ENCODE measurements at places on chromosomes 3 and 15.

- no peak for DNase-seq
- H3K4me3 ChIP-seq, result no peak overlapping the region
- H3K4me1 ChIP-seq, result peaks cover 10% of the 10 kb centered on the region
- no peak overlapping the region for H3K27ac ChIP-seq
- H3K27me3 ChIP-seq, result no peaks in the 10 kb centered on the region
Measured at GRCh38 chr3:172185907-172186306, 146.5 kb downstream of the FNDC3B start.

GRCh38 chr3:167489571-167489970 lies 15.7 kb upstream of the SERPINI2 start:
- H3K36me3 ChIP-seq, result no peaks in the 10 kb centered on the region
- H3K27me3 ChIP-seq, result no peaks in the 10 kb centered on the region
- no peak for DNase-seq
- no peak overlapping the region for H3K4me3 ChIP-seq

DNA sequence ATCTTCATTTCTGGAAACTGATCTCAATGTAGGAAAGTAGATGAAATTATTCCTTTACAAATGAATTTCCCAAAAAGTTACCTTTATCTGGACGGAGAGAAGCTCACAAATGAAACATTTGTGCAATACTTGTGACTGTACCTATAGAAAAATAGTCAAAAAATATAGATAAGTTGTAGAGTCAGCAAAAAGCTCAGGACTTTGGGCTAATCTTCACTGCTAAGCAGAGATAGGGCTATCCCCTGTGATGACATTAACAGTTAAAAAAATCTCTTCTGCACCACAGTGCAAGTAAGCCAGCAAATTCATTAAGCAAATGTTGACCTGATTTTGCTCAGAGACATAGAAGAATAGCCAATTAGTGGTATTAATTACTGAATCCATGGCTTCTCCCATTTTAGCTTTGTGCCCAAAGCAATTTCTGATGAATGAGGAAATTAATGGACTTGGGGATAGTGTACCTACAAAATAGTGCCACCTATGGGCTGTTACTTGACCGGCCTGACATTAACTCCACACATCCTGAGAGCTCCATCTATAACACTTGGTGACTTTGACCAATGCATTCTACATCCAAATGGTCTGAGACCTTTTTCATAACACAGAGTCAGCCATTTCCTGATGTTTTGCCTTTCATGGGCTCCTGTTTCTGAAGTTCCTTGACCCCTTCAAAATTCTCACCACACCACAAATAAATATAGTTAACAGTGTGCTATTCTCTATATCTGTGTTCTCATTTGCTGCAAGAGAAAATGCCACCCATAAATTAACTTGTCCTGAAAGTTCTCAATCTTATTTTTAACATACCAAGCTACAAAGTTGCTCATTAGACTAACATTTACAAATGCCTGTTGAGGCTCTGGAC lies 105.0 kb downstream of the SSR3 start:
- H3K36me3 ChIP-seq, result no peaks in the 10 kb centered on the region
- no peak overlapping the region for H3K27ac ChIP-seq
- no peak overlapping the region for H3K4me3 ChIP-seq
- H3K4me1 ChIP-seq, result no peaks in the 10 kb centered on the region
- H3K27me3 ChIP-seq, result peaks cover 6% of the 10 kb centered on the region

DNA sequence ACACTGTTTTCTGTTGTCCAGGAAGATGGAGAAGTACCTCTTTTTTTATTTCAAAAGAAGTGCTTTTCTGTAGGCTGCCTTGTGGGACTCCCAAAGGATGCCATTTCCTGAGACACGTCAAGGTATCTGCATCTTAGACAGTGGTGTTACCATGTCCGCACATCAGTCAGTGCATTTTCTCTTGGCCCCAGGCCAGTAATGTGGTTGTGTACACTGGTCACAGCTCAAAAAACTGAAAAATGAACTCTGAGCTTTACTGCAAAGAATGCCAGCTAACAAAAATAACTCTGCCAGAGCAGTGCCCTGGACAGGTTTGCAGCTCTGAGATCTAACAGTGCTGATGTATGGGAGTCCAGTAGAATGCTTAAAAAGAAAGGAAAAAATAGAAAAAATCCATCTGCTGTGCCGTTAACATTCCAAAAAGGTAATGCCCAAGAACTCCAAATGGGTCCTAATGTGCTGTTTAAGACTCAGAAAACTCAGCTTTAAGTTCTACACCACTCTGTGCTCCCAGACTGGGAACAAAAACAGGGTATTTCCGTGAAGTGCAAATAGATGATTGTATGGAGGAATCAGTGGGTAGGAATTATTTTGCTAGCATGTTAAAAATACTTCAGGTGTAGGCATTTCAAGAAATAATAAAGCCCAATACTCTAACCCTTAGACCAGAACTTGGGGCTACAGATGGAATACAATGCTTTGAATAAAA lies 315.9 kb downstream of the FEZF2 start:
- no peak for DNase-seq
- H3K27me3 ChIP-seq, result no peaks in the 10 kb centered on the region
- no peaks in the 10 kb centered on the region for H3K36me3 ChIP-seq
- no peak overlapping the region for H3K27ac ChIP-seq
- no peaks in the 10 kb centered on the region for H3K4me1 ChIP-seq
- no peak overlapping the region for H3K4me3 ChIP-seq

DNA sequence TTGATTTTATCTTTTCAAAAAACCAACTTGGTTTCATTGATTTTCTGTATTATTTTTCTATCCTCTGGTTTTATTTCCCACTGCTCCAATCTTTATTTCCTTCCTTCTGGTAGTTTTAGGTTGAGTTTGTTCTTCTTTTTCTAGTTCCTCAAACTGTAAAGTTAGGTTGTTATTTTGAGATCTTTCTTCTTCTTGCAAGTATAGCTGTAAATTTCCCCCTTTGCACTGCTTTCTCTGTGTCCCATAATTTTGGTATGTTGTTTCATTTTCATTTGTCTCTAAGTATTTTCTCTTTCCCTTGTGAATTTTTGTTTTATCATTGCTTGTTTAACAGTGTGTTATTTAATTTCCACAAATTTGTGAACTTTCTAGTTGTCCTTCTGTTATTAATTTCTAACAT lies 120.0 kb downstream of the PLD1 start:
- no peak for DNase-seq
- 0 out of 2 replicates have a peak, but pooled peaks cover 3% of the 10 kb centered on the region for H3K36me3 ChIP-seq
- no peaks in the 10 kb centered on the region for H3K27me3 ChIP-seq
- no peaks in the 10 kb centered on the region for H3K4me1 ChIP-seq

GRCh38 chr3:106534206-106534605 lies 665.4 kb upstream of the CBLB start:
- no peak overlapping the region for H3K4me3 ChIP-seq
- H3K4me1 ChIP-seq, result no peaks in the 10 kb centered on the region
- H3K27me3 ChIP-seq, result no peaks in the 10 kb centered on the region
- H3K36me3 ChIP-seq, result no peaks in the 10 kb centered on the region

DNA sequence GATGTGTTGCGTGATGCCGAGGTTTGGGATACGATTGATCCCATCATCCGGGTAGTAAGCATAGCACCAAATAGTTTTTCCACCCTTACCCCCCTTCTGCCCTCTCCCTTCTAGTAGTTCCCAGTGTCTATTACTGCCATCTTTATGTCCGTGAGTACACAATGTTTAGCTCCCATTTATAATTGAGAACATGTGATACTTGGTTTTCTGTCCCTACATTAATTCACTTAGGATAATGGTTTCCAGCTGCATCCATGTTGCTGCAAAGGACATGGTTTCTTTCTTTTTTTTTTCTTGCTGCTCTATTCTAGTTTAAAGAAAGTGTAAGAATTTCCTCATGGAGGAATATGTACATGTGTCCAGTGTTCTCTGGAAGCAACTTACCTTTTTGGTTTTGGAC lies 51.8 kb downstream of the NSUN3 start:
- H3K4me1 ChIP-seq, result no peaks in the 10 kb centered on the region
- no peaks in the 10 kb centered on the region for H3K27me3 ChIP-seq
- no peak for DNase-seq
- H3K4me3 ChIP-seq, result no peak overlapping the region
- peaks cover 2% of the 10 kb centered on the region for H3K36me3 ChIP-seq

DNA sequence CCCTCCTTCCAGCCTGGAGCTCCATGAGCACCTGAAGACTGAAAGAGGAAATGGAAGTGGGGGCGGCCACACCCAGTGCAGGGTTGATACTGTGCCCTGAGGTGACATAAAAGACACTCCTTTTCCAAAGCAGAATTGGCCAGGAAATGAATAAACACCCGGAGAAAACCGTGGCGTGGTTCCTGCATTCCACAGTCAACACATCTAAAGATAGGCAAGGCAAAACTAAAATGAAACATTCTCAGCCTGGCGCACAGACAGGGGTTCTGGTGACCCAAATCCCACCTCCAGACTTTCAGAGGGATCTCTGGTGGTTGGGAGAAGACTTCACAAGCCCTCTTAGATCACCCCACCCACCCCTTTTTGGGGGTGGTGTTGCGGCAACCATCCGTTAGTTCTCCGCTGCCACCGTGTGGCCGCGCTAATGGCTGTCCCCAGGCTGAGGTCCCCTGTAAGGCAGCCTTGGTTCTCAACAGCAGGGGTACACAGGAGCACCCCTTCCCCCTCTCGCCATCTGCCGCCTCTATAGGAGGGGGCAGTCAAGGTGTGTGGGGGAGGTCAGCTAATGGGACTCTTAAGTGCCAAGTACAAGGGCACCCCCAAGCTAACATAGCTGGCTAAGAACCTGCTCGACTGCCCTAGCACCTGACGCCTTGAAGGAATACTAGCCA lies 2.5 kb upstream of the MST1R start:
- peaks cover 11% of the 10 kb centered on the region for H3K36me3 ChIP-seq
- H3K27ac ChIP-seq, result no peak overlapping the region
- peak; percentile 46 for DNase-seq
- peaks cover 6% of the 10 kb centered on the region for H3K4me1 ChIP-seq

DNA sequence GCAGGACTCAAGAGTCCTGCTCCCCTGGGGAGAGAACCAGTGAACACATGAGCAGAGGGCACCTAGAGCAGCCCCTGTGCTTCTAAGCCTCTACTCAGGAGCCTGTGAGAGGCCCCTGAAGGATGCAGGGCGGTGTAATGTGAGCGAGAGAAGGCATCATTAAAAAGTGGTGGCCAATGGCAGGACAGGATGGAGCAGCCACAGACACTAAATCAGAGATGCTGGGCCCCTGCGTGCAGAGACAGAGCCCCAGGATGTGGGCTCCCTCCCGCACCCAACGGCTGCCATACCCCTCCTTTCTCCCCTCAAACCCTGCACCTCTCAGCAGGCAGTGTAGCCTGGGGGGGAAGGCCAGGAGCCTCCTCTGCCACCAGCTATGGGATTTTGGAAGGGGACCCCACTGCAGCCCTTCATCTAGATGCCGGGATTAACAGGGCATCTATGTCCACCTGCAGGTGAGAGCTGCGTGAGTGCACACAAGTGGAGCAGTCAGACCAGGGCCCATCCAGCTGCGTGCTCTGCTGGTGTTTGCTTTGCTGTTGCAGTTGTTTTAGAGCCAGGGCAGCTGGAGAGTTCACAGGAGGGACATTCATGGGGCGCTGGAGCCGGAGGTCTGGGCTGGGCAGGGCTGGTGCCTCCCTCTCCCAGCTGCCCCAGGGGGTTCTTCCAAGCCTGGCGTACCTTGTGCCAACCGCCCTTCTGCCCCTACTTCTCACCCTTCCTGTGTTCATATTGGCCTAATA lies 5.1 kb upstream of the IQSEC1 start:
- no peak for DNase-seq
- no peaks in the 10 kb centered on the region for H3K4me1 ChIP-seq
- no peaks in the 10 kb centered on the region for H3K36me3 ChIP-seq
- H3K27ac ChIP-seq, result no peak overlapping the region

- no peaks in the 10 kb centered on the region for H3K36me3 ChIP-seq
- no peak for DNase-seq
- H3K4me1 ChIP-seq, result no peaks in the 10 kb centered on the region
- H3K4me3 ChIP-seq, result no peak overlapping the region
Measured at GRCh38 chr15:27828746-27829145, 270.4 kb downstream of the OCA2 start.

- no peaks in the 10 kb centered on the region for H3K27me3 ChIP-seq
- no peaks in the 10 kb centered on the region for H3K36me3 ChIP-seq
- no peak overlapping the region for H3K27ac ChIP-seq
- DNase-seq, result no peak
- no peaks in the 10 kb centered on the region for H3K4me1 ChIP-seq
Measured at GRCh38 chr3:104990758-104991157, 376.0 kb upstream of the ALCAM start.

DNA sequence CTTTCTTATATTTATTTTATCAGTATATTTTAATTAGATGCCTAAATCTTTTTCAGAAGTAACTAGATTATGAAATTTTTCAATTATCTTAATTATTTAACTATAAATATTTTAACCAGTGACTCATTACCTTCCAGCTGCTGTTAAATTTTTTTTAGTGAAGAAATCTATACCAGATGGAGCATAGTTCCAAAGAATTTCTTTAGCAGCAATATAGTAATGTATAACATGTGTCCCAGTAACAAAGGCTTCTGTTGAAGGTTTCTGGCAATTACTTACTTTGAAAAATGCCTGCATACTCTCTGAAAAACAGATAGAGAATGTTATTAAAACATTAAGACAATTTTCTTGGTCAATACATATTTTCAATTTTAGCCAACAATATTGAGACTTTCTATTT lies 45.1 kb upstream of the CP start:
- H3K27me3 ChIP-seq, result no peaks in the 10 kb centered on the region
- DNase-seq, result peak; percentile 43
- no peaks in the 10 kb centered on the region for H3K4me1 ChIP-seq
- no peaks in the 10 kb centered on the region for H3K36me3 ChIP-seq

GRCh38 chr3:58082047-58082446 lies 73.8 kb downstream of the FLNB start:
- H3K4me1 ChIP-seq, result peaks cover 7% of the 10 kb centered on the region
- peak overlapping the region; percentile 30 for H3K27ac ChIP-seq
- DNase-seq, result peak; percentile 91
- H3K4me3 ChIP-seq, result no peak overlapping the region

GRCh38 chr3:64078966-64079365 lies 55.7 kb upstream of the PSMD6 start:
- no peaks in the 10 kb centered on the region for H3K27me3 ChIP-seq
- no peak for DNase-seq
- no peak overlapping the region for H3K27ac ChIP-seq
- H3K4me1 ChIP-seq, result peaks cover 6% of the 10 kb centered on the region
- no peaks in the 10 kb centered on the region for H3K36me3 ChIP-seq

DNA sequence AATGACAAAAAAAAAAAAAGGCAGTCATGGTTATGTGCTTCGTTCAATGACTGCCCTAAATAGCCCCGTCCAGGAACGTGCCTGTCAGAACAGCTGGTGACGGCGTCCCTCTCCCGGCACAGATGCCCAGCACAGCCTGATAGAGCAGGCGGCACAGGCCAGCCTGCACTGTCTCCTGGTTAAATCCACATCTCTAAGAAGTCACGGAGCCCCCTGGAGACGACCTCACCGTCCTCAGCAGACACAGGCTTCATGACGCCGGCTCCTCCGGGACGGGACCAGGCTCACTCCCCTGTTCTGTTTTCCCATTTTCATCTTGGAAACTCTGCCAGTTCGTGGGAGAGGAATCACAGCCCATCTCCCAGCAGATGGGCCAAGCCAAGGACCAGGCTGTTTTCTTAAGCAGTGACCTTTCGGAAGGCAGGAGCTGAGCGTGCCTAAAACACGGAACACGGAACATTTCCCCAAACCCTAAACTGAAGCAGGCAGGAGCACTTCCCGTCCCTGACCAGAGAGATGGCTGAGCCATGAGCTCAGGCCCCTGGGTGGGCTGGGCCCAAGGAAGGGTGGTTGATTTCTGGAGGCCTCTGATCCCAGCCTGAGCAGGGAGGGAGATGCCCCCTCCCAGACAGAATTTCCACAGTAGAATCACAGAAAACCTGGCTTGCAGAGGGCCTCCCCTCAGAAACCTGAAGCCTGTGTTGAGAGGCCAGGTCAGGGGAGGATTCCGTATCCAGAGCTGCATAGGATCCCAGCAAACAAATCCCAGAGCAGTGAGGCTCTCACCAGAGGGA lies 35.9 kb downstream of the ADCY5 start:
- H3K4me1 ChIP-seq, result no peaks in the 10 kb centered on the region
- H3K36me3 ChIP-seq, result no peaks in the 10 kb centered on the region
- H3K27me3 ChIP-seq, result peaks cover 71% of the 10 kb centered on the region
